ENCODE measurements at places on chromosomes 5 and 9.

- no peaks in the 10 kb centered on the region for H3K27me3 ChIP-seq
- H3K36me3 ChIP-seq: no peaks in the 10 kb centered on the region
- no peak overlapping the region for H3K4me3 ChIP-seq
- H3K27ac ChIP-seq: no peak overlapping the region
- no peak for DNase-seq
These were observed 11.6 kb upstream of the SLC6A7 start for GRCh38 chr5:150178262-150178661.

- no peaks in the 10 kb centered on the region for H3K36me3 ChIP-seq
- peaks cover 14% of the 10 kb centered on the region for H3K4me1 ChIP-seq
- DNase-seq: no peak
- no peak overlapping the region for H3K27ac ChIP-seq
These were observed 113.7 kb downstream of the BAAT start for GRCh38 chr9:101271102-101271501.

DNA sequence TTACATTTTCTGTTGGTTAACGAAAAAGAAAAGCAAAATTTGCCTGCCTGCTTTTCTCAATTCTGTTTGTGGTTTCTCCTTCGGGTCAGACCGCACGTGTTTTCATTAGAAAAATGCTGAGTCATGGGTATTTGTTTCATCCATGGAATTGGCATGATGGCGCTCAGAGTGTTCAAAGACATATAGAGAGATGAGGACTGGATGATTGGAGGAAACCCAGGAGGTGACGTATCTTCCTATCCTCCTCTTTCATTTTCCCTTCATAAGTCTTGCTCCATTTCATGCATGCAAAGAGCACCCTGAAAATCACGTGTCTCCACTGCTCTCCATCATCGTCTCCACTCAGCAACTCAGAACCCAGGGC is 353.8 kb upstream of the WWC1 start:
- H3K36me3 ChIP-seq: no peaks in the 10 kb centered on the region
- no peak for DNase-seq
- no peaks in the 10 kb centered on the region for H3K27me3 ChIP-seq
- H3K4me1 ChIP-seq: no peaks in the 10 kb centered on the region
- no peak overlapping the region for H3K4me3 ChIP-seq

DNA sequence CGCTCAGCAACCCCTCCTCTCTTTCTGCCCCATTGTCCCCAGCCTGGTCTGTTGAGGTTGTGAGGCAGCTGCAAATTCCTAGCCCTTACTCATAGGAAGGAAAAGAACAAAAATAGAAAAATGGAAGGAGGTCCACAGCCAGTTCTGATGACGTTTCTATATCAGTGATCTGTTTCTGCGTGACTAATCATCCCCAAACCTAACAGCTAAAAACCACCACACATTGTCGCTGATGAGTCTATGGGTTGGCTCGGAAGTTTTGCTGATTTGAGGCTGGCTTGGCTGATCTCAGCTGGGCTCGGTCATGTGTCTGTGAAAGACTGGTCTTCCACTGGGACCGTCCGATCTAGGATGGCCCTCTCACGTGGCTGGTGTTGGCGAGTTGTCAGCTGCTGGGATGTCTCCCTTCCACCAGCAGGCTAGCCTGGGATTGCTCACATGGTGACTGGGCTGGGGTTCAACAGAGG is 200.6 kb upstream of the ZNF618 start:
- no peak overlapping the region for H3K4me3 ChIP-seq
- DNase-seq: no peak
- no peaks in the 10 kb centered on the region for H3K4me1 ChIP-seq
- no peak overlapping the region for H3K27ac ChIP-seq
- no peaks in the 10 kb centered on the region for H3K27me3 ChIP-seq

DNA sequence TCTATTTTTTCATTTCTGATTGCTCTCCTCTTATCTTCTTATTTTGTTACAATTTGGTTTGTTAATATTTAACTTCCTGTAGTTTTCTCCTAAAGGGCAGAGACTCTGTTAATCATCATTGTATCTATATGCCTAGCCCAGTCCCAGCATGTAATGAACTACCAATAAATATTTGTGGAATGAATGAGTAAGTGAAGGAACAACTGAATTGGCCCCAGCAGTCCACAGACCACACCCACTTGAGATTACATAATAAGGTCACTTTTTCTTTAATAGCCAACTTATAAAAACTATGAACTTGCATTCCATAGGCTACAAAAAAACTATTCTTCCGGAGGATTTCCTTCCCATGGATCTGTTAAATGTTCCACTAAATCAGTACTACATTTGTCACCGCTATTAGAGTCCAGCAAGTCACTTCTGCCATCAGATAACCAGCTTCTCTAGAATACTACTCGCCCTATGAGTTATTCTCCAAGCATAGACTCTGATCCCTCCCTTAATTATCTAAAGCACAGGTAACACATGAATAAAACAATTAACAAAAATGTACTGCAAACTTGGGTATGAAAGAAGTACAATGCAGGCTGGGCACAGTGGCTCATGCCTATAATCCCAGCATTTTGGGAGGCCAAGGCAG is 27.5 kb upstream of the TNPO1 start:
- H3K27ac ChIP-seq: no peak overlapping the region
- H3K27me3 ChIP-seq: no peaks in the 10 kb centered on the region
- no peak for DNase-seq
- no peaks in the 10 kb centered on the region for H3K36me3 ChIP-seq
- no peak overlapping the region for H3K4me3 ChIP-seq
- no peaks in the 10 kb centered on the region for H3K4me1 ChIP-seq

GRCh38 chr5:111983459-111983858 is 226.5 kb upstream of the NREP start:
- H3K36me3 ChIP-seq: no peaks in the 10 kb centered on the region

- H3K27ac ChIP-seq: no peak overlapping the region
- H3K36me3 ChIP-seq: peaks cover 19% of the 10 kb centered on the region
- DNase-seq: no peak
- H3K4me1 ChIP-seq: no peaks in the 10 kb centered on the region
- H3K4me3 ChIP-seq: no peak overlapping the region
- H3K27me3 ChIP-seq: no peaks in the 10 kb centered on the region
These were observed 119.9 kb downstream of the PAX5 start for GRCh38 chr9:36914212-36914577.

Measured in B cell (primary cell).